ENCODE measurements at places on chromosomes 5 and 9.

GRCh38 chr9:70228611-70229010 is 30.2 kb upstream of the SMC5 start:
- no peak for DNase-seq

GRCh38 chr5:132767150-132767549 is 9.9 kb downstream of the SEPTIN8 start:
- no peak for DNase-seq

DNA sequence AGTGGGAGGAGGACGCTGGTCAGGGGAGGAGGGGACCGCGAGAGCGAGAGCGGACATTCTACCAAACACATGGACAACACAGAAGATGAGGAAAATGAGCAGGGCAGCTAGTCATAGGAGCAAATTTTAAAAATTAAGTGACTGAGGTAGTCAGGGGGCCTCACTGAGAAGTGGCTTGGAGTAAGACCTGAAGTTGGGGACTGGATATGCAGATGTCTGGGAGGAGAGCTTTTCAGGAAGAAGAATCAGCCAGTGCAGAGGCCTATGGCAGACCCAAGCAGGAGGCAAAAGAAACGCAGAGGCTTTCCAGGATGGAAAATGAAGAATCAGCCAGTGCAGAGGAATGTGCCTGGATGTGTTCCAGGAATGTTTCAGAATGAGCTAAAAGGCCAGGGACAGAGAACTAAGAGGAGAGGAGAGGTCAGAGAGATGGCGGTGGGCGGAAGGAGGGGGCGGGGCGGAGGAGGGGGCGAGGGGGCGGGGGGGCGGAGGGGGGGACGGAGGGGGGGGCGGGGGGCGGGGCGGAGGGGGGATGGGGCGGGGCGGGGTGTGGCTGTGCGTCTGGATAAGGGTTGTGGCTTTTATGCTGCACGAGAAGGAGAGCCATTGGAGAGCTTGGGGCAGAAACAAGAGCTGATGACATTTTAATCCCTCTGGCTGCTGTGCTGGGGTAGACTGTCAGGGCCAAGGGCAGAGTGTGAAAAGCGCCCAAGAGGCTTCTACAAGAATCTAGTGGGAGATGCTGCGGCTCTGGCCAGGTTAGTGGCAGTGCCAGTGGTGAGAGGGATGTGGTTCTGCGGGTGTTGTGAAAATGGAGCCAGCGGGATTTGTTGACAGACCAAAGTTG is 129.6 kb downstream of the KCNIP1 start:
- DNase-seq = peak; percentile 88

GRCh38 chr5:42531611-42532010 is 108.4 kb downstream of the GHR start:
- DNase-seq = no peak
